ENCODE measurements at places on chromosomes 12 and 14.
A peak's percentile ranks its signal among the peaks of the same experiment; 100 is the strongest.

DNA sequence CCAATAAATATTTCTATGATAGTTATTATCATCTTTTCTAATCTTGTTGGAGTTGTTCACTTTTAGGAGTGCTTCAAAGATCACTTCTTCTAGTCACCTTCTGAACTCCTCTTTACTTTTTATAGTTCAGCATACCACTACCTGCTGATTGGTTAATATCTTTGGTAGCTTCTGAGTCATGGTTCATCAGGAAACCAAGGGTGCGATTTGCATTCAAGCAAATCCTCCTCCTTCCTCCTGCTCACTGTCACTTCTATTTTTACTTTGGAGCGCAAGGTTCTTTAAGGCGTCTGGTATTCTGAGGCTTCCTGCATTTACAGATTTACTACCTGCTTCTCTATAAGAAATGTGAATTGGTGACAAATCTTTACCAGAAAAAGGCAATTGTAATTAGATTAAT is 24.0 kb downstream of the SYT1 start:
- no peak for DNase-seq

- no peak for DNase-seq
Measured at GRCh38 chr14:68757618-68758081, 35.2 kb downstream of the ZFP36L1 start.

GRCh38 chr12:115758183-115758582 is 519.3 kb downstream of the MED13L start:
- DNase-seq, result no peak

GRCh38 chr14:101882141-101882935 is 82.0 kb upstream of the DYNC1H1 start:
- no peak for DNase-seq

DNA sequence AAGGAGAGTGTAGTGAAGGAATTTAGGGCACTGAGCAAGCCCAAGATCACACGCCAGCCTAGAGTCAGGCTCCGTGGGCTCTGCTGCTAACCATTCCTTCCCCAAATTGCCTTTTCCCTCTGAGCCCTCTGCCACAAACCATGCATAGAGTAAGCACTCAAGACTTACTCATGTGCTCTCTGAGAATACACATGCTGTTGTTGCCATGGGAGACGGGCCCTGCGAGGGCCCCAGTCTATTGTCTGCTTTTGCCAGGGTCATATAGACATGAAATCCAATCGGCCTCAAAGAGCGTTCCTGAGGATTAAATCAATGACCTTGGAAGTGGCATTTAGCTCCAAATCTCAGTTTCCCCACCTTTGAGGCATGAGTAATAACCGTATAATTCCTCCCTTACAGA is 48.7 kb upstream of the WSCD2 start:
- no peak for DNase-seq

DNA sequence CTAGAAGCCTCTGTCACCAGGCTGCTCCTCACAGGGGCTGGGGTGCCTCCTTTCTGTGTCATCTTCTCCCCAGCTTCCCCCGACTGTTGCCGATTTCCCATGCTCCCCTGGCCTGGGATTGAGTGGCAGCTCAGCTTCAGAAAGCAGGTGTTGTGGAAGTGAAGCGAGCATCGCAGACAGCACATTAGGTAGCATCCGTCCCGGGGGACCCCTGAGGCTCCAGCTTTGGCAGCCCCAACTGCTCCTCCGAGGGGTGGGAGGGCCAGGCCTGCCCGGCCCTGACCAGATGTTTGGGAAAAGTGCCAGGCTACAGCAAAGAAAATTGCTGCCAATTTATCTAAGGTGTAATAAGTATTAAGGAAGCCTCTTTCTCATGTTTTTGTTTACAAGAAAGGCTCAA is 1045.6 kb downstream of the BCL11B start:
- DNase-seq, result no peak

DNA sequence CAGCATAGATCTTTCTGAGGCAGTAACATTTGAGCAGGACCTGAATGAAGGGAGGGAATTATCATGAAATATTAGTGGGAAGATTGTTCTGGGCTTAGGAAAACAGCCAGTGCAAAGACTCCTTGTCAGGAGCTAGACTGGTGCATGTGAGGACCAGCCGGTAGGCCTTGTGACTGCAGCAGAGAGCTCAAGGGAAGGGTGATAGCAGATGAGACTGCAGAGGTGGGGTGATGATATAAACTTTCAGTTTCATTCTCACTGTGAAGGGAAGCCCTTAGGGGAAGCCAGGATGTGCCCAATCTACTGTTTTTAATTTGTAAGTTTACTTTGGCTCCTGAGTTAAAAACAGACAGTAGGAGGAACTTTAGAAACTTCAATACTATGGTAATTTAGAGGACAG is 12.4 kb downstream of the IL22 start:
- DNase-seq, result peak; percentile 40

DNA sequence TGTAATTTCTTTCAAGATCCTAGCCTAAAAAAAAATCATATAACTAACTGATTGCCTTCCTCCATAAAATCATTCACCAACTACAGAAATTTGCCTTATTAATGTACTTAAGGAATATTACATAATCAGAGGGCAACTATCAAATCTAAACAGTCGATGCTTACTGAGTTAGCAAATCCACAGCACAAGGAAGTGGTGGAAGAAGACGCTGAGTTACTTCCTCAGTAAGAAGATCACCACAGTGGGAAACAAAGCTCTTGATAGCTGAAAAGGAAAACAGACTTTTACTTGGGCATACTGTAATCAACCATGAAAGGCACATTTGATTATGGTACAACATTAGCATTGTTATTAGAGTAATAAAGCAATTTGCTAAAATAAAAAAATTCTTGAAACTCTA is 48.7 kb downstream of the HEATR5A start:
- no peak for DNase-seq

- no peak for DNase-seq
Measured at GRCh38 chr14:65731933-65732506, 319.5 kb downstream of the FUT8 start.

GRCh38 chr12:123049398-123050240 is 69.1 kb downstream of the ARL6IP4 start:
- no peak for DNase-seq

DNA sequence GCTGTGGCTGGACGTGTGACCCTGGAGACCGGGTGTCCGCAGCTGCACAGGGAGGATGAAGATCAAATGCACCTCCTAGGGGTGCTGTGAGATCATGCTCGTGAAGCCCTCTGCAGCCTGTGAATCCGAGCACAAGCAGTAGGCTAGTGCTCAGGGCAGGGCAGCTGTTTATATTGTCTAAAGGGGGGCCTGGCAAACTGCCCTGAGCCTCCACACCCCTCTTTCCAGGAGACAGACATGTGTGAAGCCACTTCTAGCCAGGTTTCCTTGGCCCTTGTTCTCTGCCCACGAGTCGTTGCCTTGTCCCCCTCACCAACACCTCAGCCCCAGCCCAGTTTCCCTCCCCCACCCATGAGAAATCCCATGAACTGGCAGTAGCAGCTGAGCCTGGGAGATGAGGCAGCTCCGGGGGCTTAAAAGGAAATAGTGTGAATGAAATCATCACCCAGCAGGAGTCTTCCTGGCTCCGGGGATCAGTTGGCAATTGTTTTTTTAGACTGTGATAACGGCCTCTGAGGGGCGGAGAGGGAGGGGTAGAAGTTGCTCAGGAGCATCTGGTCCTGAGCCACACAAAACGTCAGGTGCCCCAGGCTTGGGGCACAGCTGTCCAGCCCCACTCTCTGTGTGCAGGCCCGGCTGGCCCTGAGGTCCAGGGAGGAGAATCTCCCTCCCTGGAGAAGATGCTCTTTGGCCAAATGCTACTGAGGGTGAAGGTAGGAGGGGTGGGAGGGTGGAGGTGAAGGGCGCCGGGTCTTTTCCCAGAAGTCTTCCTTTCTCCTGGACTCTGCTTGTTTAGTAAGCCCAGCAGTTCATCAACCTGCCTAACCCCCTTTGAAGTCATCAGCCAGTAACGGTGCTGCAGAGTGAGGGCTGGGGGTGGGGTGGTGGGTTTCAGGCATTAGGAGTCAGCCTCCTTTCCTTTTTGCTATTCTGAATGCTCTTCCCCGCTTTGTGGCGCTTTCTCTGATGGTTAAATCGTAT is 4.0 kb downstream of the FGF6 start:
- no peak for DNase-seq

- no peak for DNase-seq
Measured at GRCh38 chr14:101950516-101951215, 13.7 kb upstream of the DYNC1H1 start.

- DNase-seq, result no peak
Measured at GRCh38 chr12:65004270-65004669, 116.8 kb downstream of the WIF1 start.

DNA sequence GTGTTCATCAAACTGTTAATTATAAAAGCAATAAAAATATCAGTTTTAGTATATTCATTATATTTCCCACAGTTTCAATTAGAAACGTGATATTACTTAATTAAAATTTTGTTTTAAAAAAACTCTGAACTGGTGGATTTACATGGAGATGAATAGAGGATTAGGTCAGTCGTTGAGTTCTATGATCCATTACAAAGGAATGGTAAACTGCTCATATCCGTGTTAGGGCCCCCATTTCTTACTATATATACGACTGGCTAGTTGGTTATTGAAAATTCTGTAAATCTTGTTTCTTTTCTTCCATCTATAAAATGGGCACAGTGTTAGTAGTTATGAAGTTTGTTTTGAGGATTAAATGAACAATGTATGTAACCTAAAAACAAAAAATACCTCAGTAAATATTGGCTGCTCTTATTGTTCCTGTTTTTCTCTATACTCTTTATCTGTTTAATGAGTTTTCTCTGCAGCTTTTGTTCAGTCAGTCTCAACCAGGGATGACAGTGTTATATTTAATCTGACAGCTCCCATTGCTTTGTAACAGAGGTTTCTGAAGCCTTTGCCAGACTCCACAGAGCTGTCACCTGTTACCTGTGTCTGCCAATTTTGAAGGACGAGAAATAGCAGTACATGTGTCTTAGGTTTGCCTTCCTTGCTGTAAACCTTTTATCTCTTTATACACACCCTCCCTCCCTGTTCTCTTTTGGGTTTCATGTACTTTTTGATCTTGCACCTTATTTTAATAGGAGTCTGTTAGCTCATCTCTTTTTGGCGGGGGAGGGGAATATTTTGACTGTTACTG is 41.5 kb downstream of the FRS2 start:
- DNase-seq, result no peak

GRCh38 chr12:754851-755562 is 2.6 kb downstream of the WNK1 start:
- no peak for DNase-seq

GRCh38 chr14:82951171-82951570 is 1417.5 kb upstream of the SEL1L start:
- DNase-seq, result no peak

DNA sequence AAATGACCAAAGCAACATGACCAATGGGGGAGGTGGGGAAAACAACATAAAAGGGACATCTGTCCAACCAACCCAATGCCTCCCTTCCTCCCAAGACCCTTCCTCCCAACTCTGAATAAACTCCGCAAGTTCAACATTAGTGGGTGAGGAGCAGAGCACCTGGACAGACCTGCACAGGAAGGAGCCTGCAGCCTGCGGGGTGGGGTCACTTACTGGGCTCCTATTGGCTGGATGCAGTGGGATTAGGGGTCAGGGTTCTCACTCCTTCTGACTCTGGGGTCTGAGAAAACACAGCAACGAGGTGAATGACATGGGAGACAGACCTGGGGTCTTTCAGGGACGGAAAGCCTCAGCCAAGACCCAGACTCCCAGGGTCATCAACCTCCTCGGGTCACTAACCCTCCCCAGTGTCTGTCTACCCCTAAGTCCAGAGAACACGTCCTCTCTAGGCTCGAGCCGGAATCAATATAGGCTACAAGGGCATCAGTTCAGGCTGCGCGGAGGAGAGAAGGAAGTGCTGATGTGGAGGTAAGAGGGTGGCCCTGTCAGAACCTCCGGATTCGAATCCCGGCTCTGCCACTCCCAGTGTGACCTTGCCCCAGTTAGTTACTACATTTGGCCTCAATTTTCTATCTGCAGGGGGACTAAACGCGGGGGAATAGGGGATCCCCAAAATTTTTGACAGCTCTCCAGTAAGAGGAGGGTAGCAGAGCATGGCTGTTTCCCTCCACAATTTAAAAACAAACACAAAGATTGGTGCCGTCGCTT is 860 bp downstream of the NDRG2 start:
- no peak for DNase-seq

GRCh38 chr14:96285667-96286066 is 29.7 kb downstream of the BDKRB1 start:
- no peak for DNase-seq

DNA sequence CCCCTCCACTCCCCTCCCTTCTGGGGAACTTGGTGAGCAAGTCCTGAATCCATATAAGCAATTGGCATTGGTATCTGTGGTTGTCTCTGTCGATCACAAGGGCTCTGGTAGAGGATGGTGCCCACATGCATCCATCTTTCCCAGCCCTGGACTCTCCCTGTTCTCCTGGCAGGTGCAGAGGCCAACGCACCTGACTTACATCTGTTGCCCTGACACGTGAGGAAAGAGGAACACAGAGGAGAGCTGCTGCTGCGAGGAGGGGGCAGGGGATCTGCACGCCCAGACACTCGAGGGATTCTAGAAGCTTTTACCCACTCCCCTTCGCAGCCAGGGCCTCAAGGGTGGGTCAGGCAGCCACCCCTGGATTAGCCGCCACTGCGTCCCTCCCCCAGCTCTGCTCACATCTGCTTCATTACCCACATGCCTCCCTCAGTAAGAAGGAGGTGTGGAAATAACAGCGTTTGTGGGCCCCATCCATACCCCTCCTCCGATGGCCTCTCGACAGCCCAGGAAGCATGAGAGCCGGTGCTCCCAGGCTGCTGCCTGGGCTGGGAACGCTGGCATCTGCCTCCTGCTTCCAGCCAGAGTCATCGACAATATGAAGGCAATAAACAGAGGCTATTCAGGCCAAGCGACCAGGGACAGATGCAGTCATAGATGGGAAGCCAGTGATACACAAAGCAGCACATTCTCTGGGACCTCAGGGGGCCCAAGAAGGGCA is 56.5 kb downstream of the KDM2B start:
- no peak for DNase-seq

GRCh38 chr14:100076133-100076532 is 10.9 kb downstream of the EVL start:
- DNase-seq, result no peak

DNA sequence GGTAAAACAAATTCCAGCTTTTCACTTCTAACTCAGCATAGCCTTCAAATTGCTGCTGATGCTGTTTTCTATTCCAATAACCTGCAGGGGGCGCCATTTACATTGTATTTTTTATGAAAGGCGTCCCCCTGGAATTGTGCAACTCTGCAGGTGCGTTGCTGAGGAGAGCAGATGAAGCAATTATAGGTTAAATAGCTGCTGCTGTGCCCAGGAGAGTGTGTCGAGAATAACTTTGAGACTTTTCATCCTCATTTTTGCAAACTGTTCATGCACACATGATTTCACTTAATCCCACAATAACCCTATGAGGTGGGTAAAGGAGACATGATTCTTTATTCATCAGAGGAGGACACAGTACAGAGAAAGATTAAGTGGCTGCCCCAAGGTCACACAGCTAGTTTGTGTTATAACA is 75.7 kb downstream of the MYRFL start:
- DNase-seq, result peak; percentile 59

- DNase-seq, result no peak
Measured at GRCh38 chr12:132402831-132403416, 73.5 kb upstream of the GALNT9 start.

DNA sequence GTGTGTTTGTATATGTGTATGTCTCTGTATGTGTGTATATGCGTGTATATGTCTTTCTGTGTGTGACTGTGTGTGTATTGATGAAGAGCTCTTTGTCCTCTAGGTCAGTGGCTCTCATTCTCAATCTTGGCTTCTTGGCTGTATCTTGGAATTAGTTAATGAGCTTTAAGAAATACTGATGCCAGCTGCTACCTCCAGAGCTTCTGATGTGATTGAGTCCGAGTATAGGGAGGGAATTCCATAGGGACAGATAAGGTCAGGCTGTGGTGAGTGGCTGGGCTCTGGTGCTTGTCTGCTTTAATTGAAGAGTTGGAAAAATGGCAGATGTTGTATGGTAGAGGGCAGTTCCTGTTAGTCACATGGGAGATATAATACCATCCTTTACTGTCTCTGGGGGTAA is 140.1 kb downstream of the C12orf75 start:
- no peak for DNase-seq
